ENCODE measurements at places on chromosomes 1 and 21. TPM values are rescaled to one million over a fixed set of nuclear protein-coding genes. Genes with fewer than 3 reads are reported as not detected.

Gene HSPB7
- total RNA-seq, result not detected

Gene GSTM1
- 37.2 TPM for total RNA-seq

Gene AMY2B
- 12.9 TPM for total RNA-seq

Gene RIPPLY3
- total RNA-seq, result 0.42 TPM

Gene PHLDA3
- total RNA-seq, result 10.7 TPM

Gene IFNLR1
- 11.8 TPM for total RNA-seq

Gene VTCN1
- total RNA-seq, result not detected

Gene PADI2
- 0.10 TPM for total RNA-seq

Gene KCNT2
- total RNA-seq, result not detected

DNA sequence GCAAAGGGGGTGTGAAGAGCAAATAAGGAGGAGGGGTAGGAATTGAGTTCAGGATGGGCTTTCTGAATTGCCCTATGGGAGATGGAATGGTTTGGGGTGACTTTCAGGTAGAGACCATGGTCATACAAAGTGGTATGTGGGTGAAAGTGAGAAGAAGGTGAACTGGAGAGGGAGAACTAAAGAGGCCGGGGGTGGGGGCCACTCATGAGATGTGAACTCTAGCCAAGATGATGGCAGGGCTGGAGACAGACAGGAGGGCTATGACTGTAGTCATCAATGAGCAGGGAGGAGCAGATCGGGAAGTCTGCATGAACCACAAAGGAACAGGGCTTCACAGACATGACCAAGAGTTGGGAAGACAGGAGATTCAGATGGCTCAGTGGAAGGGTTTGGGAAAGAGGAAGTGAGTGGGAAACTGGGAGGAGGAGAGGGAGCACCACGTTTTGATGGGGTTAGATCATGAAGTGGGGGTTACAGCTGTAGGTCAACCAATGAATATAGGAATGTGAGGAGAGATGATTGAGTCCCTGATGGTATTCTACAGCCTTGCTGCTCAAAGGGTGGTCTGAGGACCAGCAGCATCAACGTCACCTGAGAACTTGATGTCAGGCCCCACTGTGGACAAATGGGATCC lies 20.7 kb upstream of the LRRC8D start:
- no peak for DNase-seq

GRCh38 chr21:42786884-42787283 lies 92.5 kb downstream of the WDR4 start:
- DNase-seq, result no peak

GRCh38 chr1:20377516-20378270 lies 87.0 kb downstream of the VWA5B1 start:
- no peak for DNase-seq

DNA sequence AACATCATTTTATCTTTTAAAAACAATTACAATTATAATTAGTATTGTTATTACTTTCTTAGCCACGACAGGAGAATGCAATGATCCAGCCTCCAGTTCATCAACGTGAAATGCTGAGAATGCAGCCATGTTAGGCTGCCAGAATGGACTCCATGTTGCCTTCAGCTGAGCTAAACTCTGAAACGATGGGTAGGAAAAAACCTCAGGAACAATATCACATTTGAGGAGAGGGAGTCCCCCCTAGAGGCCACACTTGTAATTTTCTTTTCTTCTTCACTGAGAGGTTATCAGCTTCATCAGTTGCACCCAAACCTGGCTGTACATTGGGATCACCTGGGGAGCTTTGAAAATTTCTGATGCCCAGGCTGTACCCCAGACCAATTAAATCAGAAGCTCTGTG lies 34.6 kb upstream of the DNAH14 start:
- DNase-seq, result no peak

DNA sequence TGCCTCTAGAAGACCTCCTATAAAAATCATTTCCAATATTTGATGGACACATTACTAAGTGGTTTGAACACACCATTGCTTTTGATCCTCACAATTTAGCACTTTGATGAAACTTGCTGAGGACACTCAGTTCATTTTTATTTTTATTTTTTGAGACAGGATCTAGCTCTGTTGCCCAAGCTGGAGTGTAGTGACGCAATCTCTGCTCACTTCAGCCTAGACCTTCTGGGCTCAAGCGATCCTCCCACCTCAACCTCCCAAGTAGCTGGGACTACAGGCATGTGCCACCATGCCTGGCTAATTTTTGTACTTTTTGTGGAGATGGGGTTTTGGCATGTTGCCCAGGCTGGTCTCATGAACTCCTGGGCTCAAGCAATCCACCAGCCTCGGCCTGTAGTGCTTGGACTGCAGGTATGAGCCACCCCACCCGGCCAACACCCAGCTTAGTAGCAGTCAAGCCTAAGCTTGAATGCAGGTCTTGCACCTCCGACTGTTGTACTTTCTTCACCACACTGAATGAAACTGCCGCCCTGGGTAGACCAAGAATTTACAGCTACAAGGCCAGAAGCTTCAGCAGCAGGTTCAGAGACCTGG lies 24.8 kb upstream of the ATP2B4 start:
- no peak for DNase-seq

GRCh38 chr1:197998110-197998509 lies 80.9 kb downstream of the LHX9 start:
- no peak for DNase-seq

GRCh38 chr1:182857212-182857611 lies 18.1 kb downstream of the DHX9 start:
- no peak for DNase-seq

- DNase-seq, result no peak
Observed at GRCh38 chr1:214271174-214271858, 9.6 kb upstream of the SMYD2 start.

GRCh38 chr1:64469116-64469976 lies 583 bp upstream of the CACHD1 start:
- DNase-seq, result no peak

DNA sequence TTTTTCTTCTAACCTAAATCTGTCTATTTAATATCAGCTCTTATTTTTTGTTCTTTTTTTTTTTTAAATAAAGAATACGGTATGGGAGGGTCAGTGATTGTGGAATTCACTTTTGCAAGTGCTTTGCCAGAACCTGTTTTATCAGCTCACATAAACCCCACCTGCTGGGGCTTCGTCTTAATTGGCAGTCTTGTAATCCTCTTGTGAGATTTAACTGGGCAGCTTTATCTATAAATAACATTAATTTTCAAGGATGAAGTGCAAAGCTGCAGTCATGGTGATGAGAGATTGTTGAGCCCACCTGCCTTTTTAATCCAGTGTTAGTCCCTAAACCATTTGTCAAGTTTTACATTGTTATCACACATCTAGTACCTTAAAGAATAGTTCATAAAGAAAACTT lies 18.2 kb upstream of the PDC start:
- DNase-seq, result no peak

DNA sequence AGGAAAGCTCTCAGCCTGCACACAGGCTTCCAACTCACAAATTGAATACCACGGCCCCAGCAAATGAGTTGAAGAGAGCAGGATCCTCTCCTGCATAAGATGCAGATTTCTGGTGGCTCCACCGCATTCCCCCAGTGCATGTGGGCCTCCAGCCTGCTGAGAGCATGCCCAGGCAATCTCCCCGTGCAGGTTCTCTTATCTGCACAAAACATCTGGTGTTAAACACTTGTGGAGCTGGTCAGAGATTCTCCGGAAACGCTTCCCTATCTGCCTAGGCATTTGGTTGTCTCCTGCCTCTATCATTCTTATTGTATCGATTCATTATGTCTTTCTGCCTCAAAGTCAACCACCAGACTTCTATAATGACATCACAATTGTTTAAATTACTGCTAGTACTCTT lies 1349.0 kb upstream of the B3GALT2 start:
- DNase-seq, result no peak
